ENCODE measurements at places on chromosomes 7 and 10.

- no peak for DNase-seq
These were observed 186.7 kb upstream of the PLXDC2 start for GRCh38 chr10:19629567-19629966.

GRCh38 chr7:138510003-138510402 is 49.9 kb downstream of the TRIM24 start:
- no peak for DNase-seq

DNA sequence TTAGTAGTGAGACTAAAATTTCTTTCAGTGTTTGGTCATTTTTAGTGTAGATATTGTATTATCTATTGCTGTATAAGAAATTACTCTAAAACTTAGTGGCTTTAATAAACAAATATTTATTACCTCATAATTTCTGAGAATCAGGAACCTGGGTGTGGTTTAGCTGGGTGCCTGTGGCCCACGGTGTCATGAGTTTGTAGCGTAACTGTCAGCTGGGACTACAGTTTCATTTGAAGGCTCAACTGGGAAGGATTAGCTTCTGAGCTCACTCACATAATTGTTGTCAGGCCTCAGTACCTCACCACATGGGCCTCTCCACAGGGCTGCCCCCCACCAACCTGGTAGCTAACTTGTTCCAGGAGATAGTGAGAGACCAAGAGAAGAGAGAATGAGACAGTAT is 98.5 kb downstream of the SRI start:
- no peak for DNase-seq

DNA sequence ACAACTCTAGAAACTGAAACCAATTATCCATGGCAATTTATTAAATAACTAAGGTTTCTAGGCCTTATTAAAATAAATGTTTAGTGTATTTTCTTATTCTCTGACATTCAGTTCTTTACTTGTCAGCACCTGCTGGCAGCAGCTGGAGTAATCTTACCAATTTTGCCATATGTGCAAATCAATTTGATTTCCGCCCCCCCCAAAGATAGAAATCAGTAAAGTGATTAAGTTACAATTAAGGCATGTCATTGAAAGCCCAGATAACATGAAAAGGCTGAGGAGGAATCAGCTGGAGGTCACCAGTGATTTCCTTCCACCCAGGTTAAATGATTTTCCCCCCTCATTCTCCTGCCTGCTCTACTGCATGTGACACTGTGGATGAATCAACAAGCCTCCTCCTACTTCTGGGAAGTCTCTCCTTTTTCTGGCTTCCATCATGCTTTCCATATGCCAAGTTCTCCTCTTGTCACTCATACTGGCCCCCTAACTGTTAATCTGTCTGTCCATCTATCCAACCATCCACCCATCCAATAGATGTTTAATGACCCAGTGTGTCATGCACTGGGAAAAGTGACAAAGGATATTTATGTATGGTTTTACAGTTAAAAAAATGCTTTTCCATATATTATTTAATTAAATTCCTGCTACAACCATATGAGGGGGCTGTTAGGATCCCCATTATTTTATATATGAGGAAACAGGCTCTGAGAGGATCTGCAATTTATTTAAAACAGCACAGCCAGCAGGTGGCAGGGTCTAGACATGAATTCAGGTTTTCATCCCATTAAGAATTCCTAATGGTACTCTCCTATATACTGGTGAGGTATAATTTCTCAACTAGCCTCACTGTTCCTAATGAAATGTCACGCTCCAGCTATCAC is 116.5 kb downstream of the ATXN7L1 start:
- no peak for DNase-seq

GRCh38 chr7:70893971-70894715 is 237.8 kb upstream of the GALNT17 start:
- no peak for DNase-seq

DNA sequence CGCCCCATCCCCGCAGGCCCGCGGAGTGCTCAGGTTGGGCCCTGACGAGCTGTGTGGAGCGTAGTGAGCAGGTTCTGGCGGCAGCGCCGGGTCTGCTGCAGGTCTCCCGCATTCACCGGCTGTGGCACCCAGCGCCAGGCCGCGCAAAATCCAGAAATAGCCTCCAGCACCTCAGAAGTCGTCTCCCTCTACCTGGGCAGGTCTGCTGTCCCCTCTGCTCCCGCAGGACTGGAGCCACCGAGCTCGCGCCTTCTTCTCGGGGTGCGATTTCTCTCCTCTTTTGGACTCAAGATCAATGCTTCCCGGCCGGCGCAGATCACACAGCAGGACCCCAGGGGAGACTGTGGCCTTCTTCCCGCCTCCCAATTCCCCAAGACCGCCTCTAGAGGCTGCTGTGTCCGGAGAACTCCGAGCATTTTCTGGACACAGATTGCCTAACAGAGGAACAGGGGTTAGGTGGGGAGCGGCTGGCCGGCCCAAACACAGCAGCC is 8.4 kb downstream of the TLX1 start:
- DNase-seq = no peak

- DNase-seq = no peak
These were observed 23.9 kb upstream of the MPP7 start for GRCh38 chr10:28326516-28327490.

DNA sequence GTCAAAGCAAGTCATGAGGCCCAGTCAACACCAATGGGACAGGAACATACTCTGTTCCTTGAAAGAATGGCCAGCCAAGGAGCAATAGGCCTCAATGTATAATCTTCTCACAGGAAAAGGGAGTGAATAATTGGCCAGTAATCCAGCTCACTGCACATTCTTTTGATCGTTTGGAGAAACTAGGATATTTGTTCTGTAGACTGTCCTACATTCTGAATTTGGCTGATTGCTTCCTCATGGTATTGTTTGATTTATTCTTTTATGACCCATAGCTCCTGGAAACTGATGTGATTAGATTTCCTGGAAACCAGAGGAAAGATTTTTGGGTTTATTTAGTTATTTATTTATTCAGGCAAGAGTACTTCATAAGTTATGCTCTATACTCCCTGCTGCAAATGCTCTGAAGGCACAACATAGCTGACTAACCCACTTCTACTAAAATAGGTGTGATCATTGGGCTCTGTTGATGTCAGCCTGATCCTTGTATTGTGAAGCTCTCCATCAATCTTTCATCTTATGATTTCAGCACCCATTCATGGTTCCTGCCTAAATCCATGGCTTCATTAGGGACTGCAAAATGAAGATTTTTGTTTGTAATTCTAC is 745.2 kb downstream of the SUGCT start:
- no peak for DNase-seq

DNA sequence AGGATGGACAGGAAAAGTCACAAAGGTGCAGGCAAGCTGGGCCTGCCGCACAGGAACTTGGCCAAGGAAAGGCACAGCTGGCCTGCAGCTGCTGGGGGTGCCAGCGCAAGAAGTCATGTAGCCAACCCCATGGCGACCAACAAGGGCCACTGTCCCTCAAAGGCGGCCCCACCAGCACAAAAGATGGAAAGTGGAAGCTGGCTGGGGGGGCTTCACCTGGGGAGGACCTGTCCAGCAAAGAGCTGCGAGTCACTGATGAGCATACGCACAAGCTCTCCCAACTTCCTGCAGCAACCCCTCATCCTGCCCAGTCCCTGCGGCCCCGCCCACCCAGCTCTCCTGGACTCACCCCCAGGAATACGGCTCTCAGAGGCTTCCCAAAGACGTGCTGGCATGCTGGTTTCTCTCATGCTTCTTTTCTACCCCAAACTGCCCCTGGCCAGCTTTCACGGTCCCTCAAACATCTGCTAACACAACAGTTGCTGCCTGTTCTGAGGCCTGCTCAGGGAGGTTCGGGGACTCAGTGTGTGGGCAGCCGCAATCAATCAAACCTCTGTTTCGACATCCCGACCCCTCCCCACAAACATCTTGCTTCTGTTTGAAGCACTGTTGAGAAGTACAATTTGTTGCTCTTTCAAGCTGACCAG is 67.6 kb downstream of the FAM53B start:
- DNase-seq = no peak

- DNase-seq = peak; percentile 20
These were observed 44.3 kb downstream of the MACC1 start for GRCh38 chr7:20172736-20173334.

- DNase-seq = no peak
These were observed 29.9 kb downstream of the SORBS1 start for GRCh38 chr10:95531058-95531809.

- no peak for DNase-seq
These were observed 130.4 kb downstream of the CDH23 start for GRCh38 chr10:71527135-71527534.

GRCh38 chr10:121154846-121155245 is 303.7 kb downstream of the WDR11 start:
- DNase-seq = no peak
